ENCODE measurements at places on chromosomes 13 and 19.

DNA sequence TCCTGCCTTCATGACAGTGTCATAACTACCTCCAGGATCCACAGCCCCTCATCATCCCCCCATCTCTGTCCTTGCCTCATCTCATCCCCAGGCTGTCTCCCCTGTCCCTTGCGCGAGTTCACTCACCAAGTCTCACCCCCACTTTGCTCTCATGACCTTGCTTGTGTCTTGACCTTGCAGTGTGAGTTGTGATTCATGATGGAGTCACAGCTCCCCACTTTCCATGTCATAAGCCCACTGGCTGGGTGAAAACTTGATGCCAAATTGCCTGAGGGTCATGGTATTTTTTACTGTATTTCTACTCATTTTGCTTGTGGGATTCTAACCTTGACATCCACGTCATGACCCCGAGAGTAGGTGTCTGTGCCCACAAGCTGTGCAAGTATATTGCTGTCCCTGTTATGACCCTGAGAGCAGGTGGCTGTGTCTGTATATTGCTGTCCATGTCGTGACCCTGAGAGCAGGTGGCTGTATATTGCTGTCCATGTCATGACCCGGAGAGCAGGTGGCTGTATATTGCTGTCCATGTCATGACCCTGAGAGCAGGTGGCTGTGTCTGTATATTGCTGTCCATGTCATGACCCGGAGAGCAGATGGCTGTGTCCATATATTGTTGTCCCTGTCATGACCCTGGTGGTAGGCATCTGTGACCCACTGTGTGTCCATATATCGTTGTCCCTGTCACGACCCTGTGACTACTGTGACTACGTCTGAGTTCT is 23.8 kb downstream of the APBA3 start:
- no peak for DNase-seq

- no peak for DNase-seq
Measured at GRCh38 chr13:93814658-93815057, 588.1 kb downstream of the GPC6 start.

DNA sequence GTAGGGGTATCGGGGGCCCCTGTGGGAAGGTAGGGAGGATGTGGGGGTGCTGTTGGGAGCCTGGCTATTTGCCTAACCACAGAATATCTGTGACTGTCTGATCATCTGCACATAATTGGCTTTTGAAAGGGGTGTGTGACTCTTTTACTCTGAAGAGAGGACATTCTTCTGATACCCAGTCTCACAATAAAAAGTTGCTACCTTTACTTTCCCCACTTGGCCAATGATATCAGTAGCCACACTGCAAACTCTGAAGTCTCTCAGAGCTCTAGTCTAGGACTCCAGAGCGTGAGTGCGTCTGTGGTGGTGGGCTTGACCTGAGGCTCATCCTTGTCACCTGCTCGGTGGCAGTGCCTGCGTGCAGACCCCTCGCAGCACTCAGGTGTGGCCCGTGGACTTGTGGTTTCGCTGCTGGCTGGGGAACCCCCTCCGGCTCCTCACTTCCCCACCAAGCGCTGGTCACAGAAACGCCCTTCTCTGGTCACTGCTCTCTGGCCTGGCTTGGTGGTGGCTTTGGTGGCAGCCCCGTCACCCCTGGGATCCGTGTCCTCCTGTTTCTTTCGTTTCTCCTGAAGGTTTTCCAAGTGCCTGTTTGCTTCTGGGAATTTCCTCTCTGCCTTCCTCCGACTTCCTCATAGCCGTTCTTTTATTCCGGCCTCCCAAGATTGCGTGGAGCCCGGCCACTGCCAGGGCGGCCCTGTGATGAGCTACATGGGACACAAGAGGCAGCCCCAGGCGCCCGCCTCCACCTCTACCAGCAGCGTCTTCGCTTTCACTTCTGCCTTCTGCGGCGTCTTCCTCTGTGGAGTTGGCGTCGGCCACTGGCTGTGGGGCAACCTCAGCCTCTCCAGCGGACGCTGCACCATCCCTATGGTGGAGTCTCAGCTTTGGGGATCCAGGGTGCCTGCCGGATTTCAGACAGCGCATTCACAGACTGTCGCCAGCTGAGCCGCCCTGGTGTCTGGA is 78.0 kb downstream of the ATP11A start:
- no peak for DNase-seq

DNA sequence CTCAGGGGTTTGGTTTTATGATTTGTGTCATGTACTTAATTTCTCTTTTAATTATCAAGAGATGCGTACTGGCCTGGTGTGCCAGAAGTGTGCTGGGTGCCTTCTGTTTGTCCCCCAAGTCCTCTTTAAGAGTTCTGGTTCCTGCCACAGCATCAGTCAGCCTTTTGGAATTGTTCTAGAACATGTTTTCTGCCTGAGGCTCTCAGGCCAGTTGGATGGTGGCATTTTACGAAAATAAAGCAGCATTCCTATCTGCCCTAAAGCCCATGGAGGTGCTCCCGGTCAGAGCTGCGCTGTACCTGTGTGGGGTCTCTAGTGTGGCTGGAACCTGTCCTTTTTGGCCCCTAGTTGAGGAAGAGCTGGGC is 54.1 kb downstream of the TSSK6 start:
- no peak for DNase-seq

DNA sequence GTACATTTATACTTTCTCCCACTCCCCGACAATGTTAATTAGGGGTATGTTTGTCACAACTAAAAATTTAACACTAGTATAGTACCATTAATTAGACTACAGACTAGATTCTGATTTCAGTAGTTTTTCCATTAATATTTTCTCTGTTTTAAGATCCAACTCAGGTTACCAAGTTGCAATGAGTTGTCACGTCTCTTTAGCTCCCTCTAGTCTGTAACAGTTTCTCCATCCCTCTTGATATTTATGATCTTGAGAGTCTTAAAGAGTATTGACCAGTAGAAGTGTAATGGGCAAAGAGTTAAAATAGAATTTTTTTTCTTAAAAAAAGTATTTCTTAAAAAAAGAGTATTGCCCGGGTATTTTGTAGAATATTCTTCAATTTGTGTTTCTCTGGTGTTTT is 598.1 kb downstream of the TBC1D4 start:
- DNase-seq: no peak

GRCh38 chr19:6210721-6211600 is 68.8 kb downstream of the MLLT1 start:
- peak; percentile 31 for DNase-seq

DNA sequence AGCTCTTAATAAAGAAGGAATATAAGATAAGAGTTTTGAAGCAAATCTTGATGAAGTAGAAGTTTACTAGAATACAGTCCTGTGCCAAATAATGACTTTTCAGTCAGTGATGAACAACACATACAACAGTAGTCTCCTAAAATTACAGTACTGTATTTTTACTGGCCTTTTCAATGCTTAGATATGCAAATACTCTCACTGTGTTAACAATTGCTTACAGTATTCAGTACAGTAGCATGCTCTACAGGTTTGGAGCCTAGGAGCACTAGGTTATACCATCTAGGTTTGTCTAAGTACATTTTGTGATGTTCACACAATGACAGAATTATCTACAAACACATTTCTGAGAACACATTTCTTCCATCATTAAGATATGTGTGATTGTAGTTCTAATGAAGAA is 316.7 kb upstream of the KLHL1 start:
- no peak for DNase-seq

GRCh38 chr13:93290503-93290902 is 63.9 kb downstream of the GPC6 start:
- DNase-seq: no peak

GRCh38 chr19:10688545-10689280 is 12.5 kb upstream of the QTRT1 start:
- DNase-seq: no peak

DNA sequence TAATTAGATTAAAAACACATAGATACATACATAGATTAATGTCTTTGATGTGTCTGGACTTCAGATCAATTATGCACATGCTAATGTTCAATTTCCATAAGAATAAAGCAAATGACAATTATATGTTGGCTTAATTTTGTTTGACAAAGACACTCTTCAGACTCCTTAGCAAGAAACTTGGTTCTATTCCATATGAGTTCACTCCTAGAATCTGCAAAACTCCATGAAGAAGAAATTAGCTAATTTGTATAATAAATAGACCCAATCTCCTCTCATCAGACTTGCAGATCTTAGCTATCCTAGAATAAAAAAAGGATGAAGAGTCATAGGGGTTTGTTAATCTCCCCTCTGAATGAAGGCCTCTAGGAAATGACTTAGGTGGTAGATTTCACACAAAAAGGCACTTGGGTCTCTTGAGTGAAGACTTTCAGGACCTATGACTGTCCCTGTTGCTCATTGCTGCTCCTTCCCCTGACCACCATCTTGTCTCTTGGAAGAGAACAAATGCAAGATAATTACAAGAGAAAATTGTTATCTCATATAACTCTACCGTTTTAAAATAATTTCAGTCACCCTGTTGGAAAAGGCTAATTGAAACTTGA is 302.2 kb downstream of the EFNB2 start:
- DNase-seq: no peak

GRCh38 chr19:48986211-48986610 is 6.9 kb downstream of the GYS1 start:
- no peak for DNase-seq

- DNase-seq: no peak
Measured at GRCh38 chr19:996051-996838, 4.0 kb upstream of the GRIN3B start.

GRCh38 chr19:40229484-40229883 is 3.0 kb upstream of the CCNP start:
- no peak for DNase-seq

GRCh38 chr19:35404879-35405622 is 34.2 kb downstream of the GPR42 start:
- no peak for DNase-seq

- no peak for DNase-seq
Measured at GRCh38 chr19:52331757-52332156, 4.3 kb upstream of the ZNF610 start.

GRCh38 chr13:68056816-68057710 is 826.9 kb upstream of the PCDH9 start:
- no peak for DNase-seq

- no peak for DNase-seq
Measured at GRCh38 chr19:58368561-58369360, 6.2 kb upstream of the ZNF497 start.

DNA sequence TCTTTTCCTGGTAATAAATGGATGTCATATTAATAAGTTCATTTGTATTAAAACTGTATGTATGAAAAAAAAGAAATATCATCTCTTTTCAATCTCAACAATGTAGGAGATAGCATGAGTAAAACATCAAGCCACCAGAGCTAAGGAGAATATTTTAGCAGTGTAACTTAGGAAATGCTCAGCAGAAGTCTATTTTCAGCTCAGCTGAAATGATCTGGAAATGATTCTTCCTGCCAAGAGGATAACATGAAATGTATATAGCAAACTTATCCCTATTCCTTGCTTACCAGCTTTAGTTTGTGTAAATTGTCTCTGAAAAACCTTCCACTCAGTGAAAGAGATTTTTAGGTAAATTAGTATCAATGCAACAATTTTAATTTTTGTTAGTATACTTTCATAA is 1194.4 kb downstream of the SLITRK1 start:
- no peak for DNase-seq

GRCh38 chr19:917323-918151 is at the start of gene KISS1R:
KISS1R (plus strand) TSS chr19:917333; CDS start chr19:917503, 170 bp downstream.
- no peak for DNase-seq

DNA sequence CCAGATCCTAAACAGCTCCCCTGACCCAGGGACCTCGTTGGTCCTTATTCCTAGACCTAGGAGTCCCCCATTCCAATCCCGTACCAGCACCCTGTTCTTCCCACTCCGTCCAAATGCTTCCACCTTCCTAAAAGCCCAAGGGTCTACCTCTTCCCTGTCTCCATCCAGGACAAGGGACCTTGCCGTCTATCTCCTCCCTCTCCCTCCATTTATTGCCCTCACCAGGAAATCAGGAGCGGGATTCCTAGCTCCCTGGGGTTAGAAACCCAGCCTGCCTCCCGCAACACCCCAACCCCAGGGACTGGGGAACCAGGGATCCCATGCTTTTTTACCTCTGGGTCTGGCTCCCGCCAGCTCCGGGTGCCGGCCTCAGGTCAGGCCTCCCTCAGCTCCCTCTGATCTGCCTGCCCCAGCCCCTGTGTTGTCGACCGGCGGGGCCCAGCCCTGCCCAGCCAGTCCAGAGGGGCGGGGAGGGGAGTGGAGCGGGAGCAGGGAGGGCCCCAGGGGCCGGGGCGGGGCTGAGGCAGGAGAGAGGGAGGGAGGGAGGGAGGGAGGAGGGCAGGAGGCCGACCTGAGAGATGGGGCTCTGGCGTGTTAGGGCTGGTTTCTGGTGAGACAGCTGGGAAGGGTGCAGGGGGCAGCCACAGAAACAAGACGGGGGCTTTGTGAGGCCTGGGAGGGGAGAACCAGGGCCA is at the start of gene B3GNT8:
B3GNT8 (minus strand) TSS at position 423 of the 695 bp plus-strand sequence. CDS start 596 bp downstream, outside the sequence.
- DNase-seq: no peak

DNA sequence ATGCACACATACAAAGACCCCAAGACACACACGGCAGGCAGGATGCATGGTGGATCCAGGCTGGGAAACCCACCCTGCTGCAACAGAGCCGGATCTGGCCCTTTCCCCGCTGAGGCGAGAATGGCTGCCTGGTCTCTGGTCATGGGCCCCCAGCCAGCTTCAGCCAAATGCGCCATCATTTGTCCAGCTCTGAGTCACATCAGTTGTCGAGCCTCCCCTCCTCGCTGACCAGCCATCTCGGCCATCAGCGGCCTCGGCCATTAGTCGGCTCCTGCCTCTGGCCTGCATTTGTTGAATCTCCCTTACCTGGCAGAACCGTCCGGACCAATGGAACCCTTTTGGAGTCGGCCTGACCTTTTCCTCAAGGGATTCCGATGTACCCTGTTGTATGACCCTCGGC is 38.5 kb upstream of the POU2F2 start:
- no peak for DNase-seq

GRCh38 chr19:29671393-29672160 is 6.3 kb downstream of the PLEKHF1 start:
- peak; percentile 29 for DNase-seq

- no peak for DNase-seq
Measured at GRCh38 chr19:21519488-21519887, 14.1 kb downstream of the ZNF429 start.

DNA sequence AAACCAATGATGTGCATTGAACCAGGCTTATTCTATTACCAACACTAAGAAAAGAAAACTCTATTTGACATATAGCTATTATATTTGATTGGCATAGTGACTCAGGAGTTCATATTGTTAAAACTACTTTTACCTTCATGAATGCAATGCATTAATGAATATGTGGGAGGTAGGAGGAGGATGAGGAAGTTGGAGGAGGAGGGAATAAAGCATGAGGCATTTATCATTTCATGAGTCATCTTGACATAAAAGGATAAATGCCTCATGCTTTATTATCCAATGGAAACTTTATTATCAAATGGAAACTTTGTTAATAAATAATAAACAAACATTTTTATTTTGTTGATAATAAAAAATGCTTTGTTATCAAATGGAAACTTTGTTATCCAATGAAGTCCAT is 116.5 kb downstream of the SPRY2 start:
- no peak for DNase-seq
